ENCODE measurements at places on chromosomes 5 and 9.

GRCh38 chr5:137648361-137648760 is 87.5 kb downstream of the KLHL3 start:
- DNase-seq: no peak

DNA sequence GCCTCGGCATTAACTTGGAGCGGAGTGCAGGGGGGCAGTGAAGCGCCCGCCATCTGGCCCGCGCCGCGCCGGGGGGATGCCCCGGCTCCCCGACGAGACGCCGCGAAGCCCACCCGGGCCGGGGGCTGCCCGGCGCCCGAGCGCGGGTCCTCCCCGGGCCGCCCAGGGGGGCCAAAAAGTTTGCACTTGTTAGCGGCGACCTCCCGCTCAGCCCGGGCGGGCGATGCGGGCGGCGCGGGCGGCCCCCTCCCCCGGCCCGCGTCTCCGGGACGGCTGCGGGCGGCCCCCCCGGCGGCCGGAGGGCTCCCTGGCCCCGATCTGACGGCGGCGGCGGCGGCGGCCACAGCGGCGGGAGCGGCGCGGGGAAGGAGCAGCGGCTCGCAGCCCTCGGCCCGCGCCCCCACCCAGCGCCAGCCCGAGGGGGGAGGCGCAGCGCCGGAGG is at the start of gene NTNG2:
Gene NTNG2, plus strand, starts transcription at position 316 of the 442 bp plus-strand sequence. CDS start 4,774 bp downstream, outside the sequence.
- DNase-seq: no peak

DNA sequence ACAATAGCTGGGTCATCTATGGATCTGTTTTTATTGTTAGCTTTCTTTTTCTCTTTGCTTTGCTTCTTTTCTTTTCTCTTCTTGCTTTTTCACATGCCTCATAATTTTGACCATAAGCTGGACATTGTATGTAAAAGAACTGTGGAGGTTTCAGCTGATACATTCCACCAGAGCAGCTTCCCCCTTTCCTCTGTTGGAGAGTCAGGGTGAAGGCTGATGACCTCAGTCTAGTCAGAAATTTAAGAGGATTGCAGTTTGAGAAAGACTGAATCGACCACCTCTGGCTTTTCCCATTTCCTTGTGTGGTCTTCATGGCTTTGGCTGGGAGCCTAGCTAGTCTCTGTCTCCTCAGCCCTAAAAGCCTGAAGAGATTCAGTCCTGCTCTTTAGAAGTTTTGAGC is 42.0 kb downstream of the KCNIP1 start:
- DNase-seq: no peak

GRCh38 chr5:181112476-181112875 is 18.5 kb downstream of the OR2V1 start:
- DNase-seq: no peak

DNA sequence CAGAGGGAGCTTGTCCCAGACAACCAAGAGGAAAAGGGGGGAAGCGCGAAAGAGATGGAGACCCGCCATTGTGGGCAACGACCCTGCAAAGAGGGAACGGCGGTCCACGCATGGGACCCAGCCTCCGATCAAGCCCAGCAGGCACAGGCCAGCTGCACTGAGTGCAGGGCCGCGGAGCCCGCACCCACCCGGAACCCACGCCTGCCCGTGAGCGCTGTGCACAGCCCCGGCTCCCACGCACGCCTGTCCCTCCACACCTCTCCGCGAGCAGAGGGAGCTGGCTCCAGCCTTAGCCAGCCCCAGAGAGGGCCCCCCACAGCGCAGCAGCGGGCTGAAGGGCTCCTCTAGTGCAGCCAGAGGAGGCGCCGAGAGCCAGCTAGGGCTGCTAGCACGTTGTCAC is 416.5 kb downstream of the DMRTA1 start:
- no peak for DNase-seq

GRCh38 chr9:84699984-84700383 is 30.5 kb downstream of the NTRK2 start:
- no peak for DNase-seq

DNA sequence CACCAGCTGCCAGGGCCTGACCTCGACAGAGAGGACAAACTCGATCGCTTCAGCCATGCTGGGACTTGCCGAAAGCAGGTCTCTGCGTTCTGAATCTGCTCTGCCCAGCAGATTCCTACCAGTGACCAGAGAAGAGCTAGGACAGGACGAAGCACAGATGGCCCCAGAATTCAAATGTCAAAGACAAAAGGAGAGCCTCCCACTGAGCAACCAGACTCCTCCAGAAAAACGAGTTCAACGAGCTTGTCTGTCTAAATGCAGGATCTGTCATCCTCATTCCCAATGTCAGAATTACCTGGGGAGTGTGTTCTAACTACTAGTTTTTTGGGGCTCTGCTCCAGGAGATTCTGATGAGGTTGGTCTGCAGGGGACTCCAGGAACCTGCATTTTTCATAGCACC is 13.4 kb downstream of the AK8 start:
- no peak for DNase-seq

DNA sequence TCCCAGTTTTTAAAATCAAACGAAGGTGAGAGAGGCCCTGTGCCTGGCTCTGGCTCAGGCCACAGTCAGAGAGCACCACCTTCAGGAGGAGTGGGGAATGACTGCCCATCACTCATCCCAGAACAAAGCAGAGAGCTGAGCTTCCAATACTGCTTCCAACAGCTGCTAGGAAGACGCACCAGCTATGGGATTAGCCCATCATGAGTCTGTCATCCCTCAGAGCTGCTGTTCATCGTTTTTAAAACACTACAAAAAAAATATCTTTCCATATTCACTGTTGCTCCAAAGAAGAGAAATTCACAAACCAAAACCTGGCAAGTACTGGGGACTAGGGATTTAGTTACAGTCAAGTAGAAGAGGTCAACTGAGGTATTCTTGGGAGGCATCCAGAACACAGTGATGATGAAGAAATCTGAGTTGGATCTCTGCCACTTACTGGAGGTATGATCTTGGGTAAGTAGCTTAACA is 102.4 kb downstream of the CDK5RAP2 start:
- peak; percentile 75 for DNase-seq

- DNase-seq: no peak
These were observed 54.9 kb downstream of the RICTOR start for GRCh38 chr5:39019254-39019653.

DNA sequence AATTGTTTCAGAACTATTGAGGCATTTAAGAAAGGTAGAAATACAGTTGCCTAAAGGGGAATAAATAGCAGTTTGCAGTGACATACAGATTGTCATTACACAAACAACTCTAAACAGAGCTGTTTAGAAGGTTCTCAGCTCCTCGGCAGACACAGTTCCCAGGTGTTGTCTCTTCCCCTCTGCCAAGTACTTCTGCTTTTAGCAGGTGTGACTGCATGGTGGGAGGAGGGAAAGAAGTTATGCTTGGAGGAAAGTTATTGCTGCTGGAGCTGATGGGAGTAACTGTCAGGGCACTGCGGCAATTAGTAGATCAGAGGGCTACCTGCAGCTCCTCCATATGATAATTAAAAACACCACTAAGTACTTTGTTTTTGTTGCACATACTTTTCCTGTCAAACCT is 14.5 kb downstream of the EDIL3 start:
- DNase-seq: no peak

DNA sequence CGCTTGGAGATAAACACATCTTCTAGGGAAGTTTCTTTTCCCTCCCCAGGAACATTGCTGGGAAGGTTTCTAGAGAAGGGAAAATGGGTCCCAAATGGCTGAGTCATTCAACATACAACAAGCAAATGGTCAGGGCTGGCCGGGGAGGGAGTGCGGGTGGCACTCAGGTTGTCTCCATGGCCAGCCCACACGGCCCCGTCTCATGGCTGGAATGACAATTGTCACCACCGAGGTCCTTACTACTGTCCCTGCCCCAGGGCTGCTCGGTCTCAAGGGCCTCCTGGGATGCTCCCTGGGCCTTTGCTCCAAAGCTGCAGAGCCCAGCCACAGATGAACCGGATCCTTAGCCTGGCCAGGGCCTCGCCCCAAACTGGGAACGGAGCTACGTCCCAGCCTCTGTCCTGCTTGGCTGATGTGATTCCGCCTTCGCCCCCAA is 121.9 kb downstream of the FGF18 start:
- no peak for DNase-seq

GRCh38 chr9:129027685-129028191 is 393 bp downstream of the SH3GLB2 start:
- DNase-seq: no peak

DNA sequence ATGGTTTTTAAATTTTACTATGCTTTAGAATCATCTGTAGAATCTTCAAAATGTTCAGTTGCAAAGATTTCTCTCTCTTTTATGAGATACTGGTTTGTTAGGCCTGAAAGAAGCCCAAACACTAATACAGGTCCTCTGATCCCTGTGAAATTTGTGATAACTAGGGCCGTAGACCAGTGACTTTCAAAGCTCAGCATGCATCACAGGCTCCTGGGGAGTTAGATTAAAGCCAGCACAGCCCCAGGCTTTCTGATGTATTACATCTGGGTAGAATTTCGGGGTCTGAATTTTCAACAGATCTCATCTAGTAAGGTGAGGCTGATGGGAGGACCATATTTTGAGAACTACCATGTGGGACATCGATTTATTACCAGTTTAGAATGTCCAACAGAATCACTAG is 194.1 kb upstream of the PTPRD start:
- no peak for DNase-seq

- DNase-seq: peak; percentile 66
These were observed 46.0 kb downstream of the CRB2 start for GRCh38 chr9:123401879-123402513.

DNA sequence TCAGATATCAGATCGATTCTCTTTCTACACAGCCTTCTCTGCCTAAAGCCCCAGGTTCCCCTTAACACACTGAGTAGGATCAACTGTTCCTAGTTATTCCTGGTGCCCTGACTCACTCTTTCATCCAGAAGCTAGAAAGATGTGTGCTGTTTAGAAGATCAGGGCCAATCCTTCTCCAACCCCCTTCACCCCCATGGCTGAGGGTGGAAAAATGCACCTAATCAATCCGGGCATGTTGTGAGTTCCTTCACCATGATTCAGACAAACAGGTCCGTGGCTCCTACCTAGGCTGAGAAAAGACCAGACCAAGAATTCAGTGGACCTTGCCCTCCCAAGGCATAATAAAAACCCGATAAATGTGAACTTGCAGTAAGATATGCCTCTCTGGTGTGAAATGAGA is 85.4 kb upstream of the EQTN start:
- DNase-seq: no peak

- DNase-seq: no peak
These were observed 207.0 kb upstream of the ACO1 start for GRCh38 chr9:32177396-32177795.

DNA sequence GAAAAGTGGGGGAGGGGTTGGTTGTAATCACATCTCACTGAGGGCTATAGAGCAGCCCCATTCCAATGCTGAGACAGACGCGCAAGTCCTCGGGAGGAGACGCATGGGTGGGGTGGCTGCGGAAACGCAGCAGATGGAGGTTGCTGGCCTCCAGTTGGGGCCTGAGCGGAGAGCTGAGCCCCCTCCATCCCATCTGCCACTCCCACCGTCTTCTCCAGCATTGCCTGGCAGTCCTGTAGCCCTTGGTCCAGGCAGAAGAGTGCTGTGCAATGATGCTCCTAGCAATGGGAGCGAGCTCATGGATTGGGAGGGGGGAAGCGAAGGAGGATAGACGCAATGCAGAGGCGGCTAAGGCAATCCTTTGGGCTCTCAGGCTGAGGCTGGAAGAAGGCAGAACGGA is 79.4 kb upstream of the GLRA1 start:
- no peak for DNase-seq

DNA sequence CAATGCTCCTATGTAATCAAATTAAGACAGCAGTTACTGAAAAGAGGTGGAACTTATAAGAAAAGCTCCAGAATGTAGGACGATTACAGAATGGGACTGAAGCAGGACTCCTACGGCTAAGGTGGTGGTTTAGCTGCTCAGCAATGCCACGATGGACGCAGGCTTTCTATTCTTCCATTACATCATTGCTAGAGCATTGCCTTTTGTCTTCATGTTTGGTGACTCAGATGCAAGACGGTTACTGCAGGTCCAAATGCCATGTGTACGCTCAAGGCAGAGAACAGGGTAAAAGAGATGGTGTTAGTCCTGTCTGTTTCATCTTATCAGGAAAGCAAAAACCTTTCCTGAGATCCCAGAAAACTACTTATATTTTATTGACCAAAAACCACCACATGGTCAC is 255.1 kb downstream of the ZSWIM6 start:
- no peak for DNase-seq

- no peak for DNase-seq
These were observed 252.3 kb upstream of the ADRA1B start for GRCh38 chr5:159663986-159664385.

DNA sequence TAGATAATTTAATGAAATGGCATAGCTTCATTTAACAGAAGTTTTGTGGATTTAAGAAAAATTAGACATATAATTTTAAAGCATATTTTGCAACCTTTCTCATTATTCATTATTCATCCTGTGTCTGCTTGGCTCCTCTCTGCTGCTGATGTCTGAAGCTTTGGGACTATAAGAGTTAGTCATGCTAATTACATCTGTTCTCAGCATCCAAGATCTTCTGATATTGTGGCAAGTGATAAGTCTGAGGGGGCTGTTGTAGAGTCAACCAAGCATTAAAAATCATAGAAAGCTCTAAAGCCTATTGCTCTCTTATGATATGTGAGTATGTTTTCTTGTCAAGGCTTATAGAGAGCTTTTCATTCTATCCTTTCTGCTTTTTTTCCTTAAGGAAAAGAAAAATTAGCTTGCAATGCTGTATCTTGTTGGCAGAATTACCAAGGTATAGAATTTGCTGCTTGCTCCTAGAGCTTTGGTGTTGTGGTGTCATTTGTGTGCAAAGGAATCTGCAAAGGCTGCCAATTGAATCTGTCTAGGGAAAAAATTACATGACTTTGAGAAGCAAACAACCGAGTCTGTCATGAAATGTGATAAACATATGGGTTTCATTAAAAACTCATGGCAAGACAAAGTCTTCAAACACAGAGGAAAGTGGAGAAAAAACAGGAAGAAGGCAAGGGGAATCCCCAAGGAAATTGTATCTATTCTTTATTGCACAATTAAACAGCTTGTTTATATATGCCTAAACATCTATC is 156.1 kb upstream of the DAB2 start:
- DNase-seq: no peak

- DNase-seq: no peak
These were observed 16.5 kb downstream of the DAB2IP start for GRCh38 chr9:121667890-121668289.

DNA sequence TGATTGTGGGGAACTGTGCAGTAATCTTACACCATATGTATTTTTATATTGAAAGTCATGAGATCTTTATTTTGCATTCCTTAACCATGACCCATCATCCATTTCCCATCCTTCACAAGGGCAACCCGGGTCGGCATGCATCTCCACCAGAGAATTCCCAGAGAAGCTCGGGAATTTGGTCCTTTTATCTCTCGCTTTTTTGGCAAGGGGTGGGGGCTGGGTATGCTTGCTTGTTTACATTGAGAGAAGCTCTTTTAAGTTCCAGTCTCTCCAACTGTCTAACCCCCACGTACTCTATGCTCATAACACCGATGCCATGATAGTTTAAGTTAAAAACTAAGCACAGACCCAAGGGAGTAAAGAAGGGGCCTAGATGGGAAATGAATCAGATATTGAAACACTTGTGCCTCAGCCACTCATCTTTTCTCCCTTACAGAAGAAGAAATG is 109.9 kb upstream of the NFIB start:
- no peak for DNase-seq

GRCh38 chr5:133364936-133365707 is 247.2 kb downstream of the FSTL4 start:
- peak; percentile 72 for DNase-seq
